ENCODE measurements at places on chromosomes 5 and 9. TPM values are rescaled to one million over a fixed set of nuclear protein-coding genes. Genes with fewer than 3 reads are reported as not detected.

PCDHB5 gene
- 0.63 TPM for polyA plus RNA-seq

DNA sequence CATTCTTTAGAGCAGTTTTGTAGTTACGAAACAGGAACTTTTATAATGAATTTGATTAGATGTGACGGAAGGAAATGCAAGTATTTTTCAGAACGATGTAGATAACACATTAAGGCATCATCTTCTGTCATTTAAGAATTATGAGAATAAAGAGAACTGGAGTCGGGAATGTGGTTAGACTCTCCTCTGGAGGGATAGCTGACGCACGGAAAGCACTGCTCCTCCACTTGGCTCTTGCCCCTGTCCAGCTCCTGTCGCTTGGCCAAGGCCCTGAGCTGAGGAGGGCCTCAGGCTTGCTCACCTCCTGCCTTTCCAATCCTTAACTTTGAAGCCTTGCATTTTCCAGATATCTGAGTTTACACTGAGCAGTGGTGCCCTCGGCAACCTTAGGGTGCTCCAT is 60.5 kb downstream of the MAP1B start:
- peak; percentile 72 for DNase-seq

SKP2 gene
- 3.9 TPM for polyA plus RNA-seq

- DNase-seq = no peak
These were observed 59.5 kb downstream of the RAD23B start for GRCh38 chr9:107342476-107343161.

SAXO1 gene
- polyA plus RNA-seq = not detected

DNA sequence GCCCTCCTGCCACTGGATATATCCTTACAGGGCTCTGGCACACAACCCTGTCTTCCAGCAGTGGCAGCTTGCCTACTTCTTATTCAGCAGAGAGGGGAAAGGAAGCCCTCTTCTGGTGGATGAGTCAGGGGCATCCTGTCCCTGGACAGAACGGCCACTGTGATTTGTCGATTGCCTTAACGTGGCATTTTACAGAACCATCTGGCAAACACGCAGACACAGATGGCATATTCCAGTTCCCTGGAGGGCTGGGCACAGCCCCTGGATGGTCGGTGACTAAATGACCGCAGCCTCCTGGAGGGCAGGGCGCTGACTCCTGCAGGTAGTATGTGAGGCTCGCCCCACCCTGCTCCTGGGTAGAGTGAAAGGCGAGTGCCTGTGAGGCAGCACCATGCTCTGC is 62.1 kb downstream of the DCP2 start:
- DNase-seq = no peak

HTR1A gene
- not detected for polyA plus RNA-seq

GABRA1 gene
- not detected for polyA plus RNA-seq

DNA sequence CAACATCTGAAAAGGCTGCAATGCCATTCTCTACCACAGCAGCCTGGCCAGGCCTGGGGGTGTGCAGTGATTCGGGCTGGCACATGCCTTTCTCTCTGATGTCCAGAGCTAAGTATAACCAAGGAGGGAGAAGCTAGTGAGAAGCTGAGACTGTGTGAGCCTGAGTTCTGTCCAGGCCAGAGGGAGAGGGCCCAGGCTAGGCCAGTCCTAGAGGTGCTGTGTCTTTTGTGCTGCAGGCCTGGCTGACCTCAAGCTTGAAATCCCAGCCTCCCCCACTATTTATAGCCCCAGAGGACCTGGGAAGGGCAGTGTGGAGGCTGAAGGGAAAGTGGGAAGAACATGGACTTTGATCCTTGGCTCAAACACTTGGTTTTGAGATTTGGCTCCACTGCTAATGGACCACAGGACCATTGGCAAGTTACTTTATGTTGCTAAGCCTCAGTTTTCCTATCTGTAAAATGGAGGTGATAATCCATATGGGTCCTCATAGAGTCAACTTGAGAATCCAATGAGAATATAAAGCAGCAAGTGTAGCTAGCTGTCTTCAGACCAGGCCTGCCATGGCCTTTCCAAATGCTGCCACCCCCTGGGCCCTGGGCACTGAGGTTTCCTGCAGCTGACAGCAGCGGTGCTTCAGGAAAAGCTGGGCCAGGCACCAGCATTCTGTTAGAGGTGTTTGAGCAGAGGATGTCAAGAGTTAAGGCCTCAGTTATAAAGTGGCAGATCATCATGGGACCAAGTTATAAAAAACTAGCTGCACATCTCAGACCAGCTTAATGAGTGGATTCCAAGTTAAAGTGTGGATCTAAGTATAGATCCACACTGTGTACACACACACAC is 21.1 kb downstream of the BNIP1 start:
- DNase-seq = no peak

DNA sequence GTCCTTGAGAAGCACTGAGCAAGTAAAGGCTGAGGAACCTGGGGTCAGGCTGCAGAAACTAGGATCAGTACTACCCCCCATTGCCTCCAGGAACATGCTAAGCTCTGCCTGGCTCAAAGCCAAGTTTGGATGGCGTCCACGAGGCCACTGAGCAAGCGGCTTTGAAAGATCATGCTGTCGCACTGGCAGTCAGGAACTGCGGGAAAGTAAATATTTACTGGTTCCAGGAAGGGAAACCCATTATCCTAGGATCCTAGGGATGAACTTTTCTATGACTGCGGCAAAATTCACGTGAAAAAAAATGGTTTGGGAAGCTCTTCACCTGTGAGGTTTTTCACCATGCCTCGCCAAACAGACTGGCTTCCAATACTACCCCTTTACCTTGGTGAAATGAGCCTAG is 75.3 kb upstream of the PJA2 start:
- peak; percentile 85 for DNase-seq

TMC1 gene
- not detected for polyA plus RNA-seq

CCDC192 gene
- polyA plus RNA-seq = not detected

- DNase-seq = peak; percentile 81
These were observed 11.8 kb downstream of the ITGA1 start for GRCh38 chr5:52799358-52799982.

GRCh38 chr9:115143689-115144088 is 25.7 kb upstream of the TNC start:
- no peak for DNase-seq

GRCh38 chr5:6859023-6859422 is 145.8 kb downstream of the TENT4A start:
- no peak for DNase-seq

- no peak for DNase-seq
These were observed 531.1 kb downstream of the CETN3 start for GRCh38 chr5:89878140-89879132.

GRCh38 chr5:83467371-83468035 is 4.0 kb upstream of the VCAN start:
- peak; percentile 67 for DNase-seq

DNA sequence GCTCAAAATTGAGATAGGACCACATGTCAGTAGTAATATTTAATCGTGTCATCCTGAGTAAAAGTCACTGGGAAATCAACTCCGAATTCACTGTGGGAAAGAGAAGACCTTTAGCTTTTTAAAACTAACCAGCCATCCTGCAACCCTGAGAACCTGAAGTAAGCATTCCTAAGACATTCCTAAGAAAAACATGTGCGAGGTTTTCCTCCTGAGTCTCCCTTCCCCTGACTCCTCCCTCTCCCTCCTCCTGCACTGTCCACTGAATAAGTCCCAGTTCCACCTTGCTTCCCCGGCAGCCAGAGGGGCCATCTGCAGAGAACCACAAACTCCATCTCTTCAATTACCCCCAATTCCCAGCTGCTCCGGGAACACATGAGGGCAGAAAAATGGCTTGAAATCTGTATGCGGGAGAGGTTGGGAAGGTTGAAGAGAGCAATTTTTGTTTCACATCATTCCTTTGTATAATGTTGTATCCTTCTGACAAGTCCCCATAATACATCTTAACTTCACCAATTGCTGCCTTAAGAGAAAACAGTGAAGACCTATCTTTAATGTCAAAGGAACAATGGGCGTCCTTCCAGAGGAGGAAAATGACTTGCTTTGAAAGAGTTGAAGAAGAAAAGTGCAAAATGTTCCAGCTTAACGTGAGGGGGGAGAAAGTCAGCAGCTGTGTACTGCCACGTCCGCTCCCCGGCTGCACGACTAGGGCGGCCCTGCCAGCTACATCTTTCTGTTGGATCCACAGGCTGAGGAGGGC is 186.3 kb downstream of the ZNF462 start:
- DNase-seq = no peak

- DNase-seq = no peak
These were observed 46.6 kb downstream of the ANGPTL2 start for GRCh38 chr9:127075624-127076372.

DNA sequence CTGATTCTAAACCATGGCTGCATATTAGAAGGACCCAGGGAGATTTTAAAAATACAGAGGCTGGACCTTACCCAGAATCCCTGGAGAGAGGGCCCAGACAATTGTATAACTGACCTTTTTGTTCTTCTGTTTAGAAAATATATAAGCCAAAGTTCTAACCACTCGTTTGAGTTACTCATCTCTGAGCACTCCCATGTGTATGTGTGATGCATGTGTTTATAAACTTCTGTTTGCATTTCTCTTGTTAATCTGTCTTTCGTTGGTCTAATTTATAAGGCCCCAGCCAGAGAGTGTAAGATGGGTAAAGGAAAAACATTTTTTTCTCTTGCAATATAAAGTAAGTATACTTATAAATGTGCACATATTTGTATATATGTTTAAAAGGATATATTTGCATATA is 443.9 kb downstream of the ZNF608 start:
- no peak for DNase-seq

- DNase-seq = no peak
These were observed 46.8 kb downstream of the SLC1A3 start for GRCh38 chr5:36653044-36653705.

- no peak for DNase-seq
These were observed 203.6 kb downstream of the ELAVL2 start for GRCh38 chr9:23622396-23622795.

DNA sequence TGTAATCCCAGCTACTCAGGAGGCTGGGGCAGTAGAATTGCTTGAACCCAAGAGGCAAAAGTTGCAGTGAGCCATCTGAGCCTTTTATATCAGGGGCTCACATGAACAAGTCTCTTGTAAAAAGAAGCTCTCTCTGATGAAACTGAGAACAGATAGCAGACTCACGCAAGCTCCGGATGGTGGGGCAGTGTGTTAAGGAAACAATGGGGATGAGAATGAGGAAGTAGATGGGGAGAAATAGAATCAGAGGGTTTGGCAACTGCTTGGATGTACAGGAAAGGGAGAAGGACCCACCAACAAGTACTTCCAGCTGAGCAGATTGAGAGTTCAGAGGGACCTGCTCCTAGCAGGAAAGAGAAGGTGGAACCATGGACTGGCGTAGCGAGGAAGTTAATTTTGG is 18.6 kb downstream of the TMEM252 start:
- no peak for DNase-seq

IFNK gene
- not detected for polyA plus RNA-seq

GRCh38 chr5:76145945-76146344 is 62.8 kb downstream of the SV2C start:
- no peak for DNase-seq

DNA sequence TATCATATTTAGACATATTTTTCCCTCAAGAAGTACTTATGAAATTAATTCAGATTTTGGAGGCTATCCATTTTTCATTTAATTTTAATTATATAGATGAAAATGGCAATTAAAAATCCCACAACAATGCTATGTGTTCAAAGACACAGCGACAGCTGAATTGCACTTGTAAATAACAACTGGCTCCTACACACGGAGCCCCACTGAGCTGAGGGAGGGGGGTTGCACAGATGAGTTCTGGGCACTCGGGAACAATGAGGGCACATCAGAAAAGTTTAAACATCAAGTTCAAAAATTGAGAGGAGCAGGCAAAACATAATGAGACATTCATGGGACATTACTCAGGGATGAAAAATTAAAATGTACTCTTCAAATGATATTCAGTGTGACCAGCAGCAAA is 104.9 kb downstream of the MARCHF3 start:
- no peak for DNase-seq

DNA sequence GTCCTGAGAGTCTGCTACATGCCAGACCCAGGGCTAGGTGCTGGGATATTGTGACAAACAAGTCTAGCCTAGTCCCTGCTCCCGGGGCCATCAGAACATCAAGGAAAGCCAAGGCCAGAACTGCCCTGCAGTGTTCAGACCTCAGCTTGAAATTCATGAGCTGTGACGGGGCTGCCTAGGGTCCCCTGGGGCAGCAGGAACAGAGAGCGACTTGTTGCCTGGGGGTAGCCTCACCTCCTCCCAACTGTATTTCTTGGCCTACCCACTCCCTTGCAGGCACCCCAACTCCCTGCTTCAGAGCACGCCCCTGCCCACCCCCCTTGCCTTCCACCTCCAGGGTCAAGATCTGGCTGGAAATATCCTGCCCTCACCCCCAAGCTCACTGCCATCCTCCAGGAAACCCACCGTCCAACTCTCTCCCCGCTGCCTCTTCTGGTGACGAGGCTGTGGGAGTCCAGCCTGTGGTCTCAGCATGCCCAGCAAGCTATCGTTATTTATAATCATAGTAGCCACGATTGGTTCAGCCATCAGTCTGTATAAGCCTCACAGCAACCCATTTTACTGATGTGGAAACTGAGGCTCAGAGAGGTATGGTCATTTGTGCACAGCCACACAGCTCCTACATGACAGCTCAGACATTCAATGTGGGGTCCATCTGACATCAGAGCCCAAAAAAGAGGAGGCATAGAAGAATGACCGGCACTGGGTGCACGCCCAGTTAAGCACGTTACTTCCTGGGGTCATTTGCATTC is 10.7 kb downstream of the DNM1 start:
- no peak for DNase-seq

N4BP3 gene
- 0.13 TPM for polyA plus RNA-seq

DNA sequence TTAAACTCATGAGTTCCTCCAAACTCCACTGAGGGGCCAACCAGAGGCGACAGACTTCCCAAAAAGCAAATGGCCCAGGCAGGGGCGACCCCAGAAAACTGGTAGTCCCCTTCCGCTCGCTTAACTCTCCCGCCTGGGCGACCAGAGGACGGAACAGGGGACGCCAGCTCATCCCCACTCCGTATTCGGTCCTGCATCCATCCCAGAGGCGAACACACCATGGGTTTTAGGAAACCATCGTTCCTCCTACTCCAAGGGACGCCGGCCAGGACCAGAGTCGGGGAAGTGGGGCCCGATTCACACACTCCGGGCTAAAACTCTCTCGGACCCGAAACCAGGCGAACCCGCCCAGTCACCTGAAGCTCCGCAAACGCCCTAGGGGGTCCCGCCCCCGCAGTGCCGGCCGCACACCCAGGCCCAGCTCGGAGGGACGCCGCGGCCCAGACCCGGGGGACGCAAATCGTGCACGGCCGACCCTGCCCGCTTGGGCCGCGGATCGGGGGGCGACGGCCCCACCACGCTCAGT is 478 bp downstream of the TEX10 start:
- peak; percentile 80 for DNase-seq

DNA sequence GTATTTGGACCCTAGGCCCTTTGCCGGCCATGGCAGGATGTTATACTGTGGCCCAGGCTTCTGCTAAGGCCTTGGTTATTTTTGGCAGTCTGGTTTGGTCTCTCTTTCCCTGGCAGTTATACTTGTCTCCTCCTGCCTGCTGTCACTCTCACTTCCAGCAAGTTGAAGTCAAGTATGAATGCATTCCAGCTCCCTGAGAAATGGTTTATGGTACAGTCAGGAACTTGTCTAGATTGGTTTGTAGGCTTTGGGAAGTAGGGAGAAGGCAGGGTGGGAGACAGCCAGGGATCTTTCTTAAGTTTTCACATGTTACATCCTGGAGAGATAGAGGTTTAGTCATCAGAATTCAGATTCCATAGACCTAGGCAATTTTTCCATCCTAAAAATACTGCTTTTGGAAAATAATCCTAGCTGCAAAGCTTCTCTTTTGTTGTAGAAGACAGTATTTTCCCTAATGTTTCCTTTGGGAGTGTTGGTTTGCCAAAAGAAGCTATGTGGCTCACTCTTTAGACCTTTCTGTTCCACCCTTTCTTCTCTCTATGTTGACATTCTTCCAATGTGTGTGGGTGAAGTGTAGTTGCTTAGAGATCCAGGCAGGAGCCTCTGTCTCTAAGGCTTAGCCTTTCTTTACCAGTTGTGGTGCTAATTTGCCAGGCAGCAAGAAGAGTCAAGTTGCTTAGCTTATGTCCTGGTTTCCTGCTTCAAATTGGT is 2.5 kb upstream of the KDM3B start:
- DNase-seq = no peak

Data from aorta (tissue), 5 donors.